HFF-Myc (cell line): ENCODE measurements at places on chromosomes 1 and 21.
A peak's percentile ranks its signal among the peaks of the same experiment; 100 is the strongest.

DNA sequence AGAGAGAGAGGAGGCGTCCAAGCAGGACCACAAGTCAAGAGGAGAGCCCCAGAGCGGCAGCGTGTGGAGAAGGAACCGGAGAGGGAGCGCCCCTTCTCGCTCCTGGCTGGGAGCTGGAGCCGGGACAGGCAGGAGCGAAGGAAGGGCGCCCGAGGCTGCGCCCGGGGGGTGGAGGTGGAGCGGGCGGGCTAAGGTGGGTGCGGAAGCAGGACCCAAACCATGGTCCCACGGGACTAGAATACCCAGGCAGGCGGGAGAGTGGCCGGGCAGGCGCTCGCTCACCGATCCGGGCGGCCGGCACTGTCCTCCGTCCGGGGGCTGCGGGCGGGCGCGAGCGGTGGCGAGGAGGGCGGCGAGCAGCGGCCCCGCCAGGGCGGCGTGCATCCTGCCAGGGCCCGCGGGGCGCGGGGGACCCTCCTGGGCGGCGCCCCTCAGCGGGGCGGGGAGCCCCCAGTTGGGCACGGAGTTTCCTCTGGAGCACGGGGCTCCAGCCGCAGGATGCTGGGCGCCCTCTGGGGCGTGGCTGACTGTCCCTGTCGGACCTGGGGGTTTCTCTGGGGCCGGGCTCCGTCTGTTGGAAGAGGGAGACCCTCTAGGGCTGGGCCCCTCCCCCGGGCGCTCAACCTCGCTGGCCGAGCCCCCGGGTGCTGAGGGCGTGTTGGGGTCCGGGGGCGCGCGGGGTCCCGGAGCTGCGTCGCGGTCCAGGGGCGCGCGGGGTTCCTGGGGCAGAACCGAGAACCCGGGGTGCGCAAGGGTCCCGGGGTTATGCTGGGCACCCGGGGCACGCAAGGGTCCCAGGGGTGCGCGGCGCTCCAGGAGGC is 569 bp downstream of the TRABD2B start:
- no peak for DNase-seq

- no peak for DNase-seq
Measured at GRCh38 chr1:161727256-161727924, 6.0 kb downstream of the FCRLB start.

GRCh38 chr21:44079846-44080245 is 27.4 kb upstream of the PWP2 start:
- no peak for DNase-seq

DNA sequence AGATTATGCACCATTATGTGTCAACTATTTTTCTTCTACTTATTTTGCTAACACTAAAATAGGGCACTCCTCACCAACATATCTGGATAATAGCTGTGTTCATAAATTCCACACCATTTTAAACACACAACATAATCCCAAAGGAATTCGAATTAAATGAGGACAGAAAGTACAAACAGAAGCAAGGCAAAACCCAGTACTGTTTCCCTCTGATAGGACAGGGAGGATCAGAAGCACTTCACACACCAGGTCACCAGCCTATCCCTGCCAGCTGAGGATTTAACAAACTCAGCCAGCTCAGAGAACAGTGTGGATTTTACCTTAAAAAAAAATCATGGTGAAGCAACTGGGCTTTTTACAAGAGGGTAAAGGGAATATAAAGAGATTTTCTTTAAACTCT is 20.0 kb downstream of the CRYZ start:
- no peak for DNase-seq

- DNase-seq, result peak; percentile 65
Measured at GRCh38 chr1:243748706-243749283, 101.2 kb downstream of the AKT3 start.

- DNase-seq, result no peak
Measured at GRCh38 chr1:156717351-156717750, 10.9 kb upstream of the METTL25B start.

- no peak for DNase-seq
Measured at GRCh38 chr1:27503844-27504587, 14.0 kb upstream of the WASF2 start.

GRCh38 chr1:206079135-206079534 is 26.2 kb downstream of the RHEX start:
- no peak for DNase-seq

- no peak for DNase-seq
Measured at GRCh38 chr1:68615312-68615711, 118.4 kb upstream of the DEPDC1 start.

GRCh38 chr1:209406168-209406567 is 177.3 kb upstream of the CAMK1G start:
- no peak for DNase-seq

DNA sequence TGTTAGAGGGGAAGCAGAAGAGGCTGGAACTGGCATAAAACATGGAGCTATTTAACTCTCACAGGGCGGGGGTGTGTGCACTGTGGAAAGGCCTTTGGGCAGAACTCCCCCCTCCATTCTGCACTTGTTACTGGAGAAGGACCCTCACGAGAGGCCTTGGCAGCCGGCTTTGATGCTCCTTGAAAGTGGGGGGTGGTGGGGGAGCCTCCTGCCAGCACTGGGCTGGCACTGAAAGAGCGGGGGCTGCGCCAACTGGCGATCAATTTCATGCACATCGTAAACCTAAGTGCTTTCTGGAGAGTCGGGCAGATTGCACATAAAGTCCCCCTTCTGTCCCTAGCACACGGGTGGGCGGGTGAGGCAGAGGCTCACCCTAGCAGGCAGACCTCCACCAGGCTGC is 28.9 kb downstream of the FOXO6 start:
- DNase-seq, result no peak

GRCh38 chr1:147618771-147619170 is 51.6 kb downstream of the ACP6 start:
- DNase-seq, result no peak

- DNase-seq, result no peak
Measured at GRCh38 chr21:36471254-36471723, 8.6 kb downstream of the CLDN14 start.

DNA sequence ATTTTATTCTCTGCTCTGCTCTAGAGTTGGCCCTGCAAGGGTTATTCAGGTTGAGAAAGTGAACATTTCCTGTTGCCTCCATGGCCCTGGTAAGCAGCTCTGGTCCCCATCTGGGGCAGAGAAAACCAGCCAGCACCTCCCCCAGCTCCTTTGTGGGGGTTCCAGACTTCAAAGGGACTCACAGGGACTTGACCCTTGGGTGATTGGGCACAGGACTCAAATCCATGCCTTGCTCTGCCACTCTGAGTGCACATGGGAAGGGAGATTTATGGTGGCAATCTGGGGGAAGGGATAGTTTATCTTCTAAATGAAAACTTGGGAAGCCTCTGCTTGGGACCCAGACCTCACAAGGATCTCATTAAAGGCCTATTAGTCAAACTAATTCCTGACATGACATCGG is 212.8 kb downstream of the FOXD2 start:
- no peak for DNase-seq
